CD4-positive, alpha-beta T cell treated with Interleukin-6 at 100 ng/mL for 8 hours (primary cell): ENCODE measurements at places on chromosomes 13 and 19.

DNA sequence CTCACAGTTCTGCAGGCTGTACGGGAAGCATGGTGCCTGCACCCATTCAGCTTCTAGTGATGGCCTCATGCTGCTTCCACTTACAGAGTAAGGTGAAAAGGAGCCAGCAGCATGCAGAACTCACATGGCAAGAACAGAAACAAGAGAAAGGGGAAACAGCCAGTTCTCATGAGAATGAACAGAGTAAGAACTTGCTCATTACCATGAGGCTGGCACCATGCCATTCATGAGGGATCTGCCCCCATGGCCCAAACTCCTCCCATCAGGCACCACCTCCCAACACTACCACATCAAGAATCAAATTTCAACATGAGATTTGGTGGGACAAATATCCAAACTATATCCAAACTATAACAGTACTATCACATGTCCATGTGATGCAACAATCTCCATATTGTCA, 72.1 kb downstream of the KATNAL1 start:
- no peak for DNase-seq

DNA sequence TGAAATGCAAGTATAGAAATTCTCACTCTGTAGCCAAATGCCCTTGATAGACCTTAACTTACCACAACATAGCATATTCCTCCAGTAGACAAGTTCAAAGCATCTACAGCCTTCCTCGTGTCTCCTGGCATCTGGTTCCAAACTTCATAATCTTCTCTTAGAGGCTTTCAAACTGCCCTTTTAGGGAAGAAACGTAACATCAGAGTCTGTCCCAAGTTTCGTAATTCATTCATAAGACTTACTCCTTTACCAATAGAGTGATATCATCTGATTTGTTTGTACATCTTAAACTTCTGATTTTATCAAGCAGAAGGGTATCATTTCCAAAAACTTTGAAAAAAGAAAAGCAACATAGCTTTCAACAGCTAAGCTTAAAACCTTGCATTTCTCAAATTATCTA, 137.4 kb downstream of the SPRY2 start:
- DNase-seq, result no peak

DNA sequence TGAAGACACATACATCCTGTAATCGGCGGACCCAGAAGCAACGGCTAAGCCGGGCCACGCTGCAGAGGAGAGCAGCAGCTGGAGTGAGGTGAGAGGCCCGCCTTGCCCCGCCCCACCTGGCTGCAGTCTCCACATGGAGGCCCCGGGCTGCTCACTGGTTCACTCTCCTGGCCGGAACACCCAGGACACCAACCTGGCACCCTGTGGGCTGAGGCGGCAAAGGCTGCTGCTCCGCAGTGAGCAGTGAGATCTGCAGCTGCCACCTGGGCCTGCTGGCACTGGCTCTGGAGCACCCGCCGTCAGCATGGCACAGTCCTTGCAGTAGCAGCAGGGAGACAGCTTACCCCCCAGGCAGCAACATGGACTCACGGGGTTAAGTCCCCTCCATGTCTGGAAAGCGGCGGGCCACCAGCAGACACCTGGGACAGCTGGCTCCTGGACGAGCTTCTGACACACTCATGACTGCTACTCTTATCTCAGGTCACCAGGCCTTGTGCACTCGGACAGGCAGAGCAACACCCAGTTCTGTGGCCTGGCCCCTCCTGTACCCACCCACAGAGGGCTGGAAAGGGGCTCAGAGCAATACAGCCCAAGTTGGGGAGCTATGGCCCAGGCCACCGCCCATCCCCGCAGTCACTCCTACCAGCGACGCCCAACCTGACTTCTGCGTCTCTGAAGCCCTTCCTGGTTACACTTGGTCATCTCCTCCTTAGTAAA, 13.2 kb upstream of the KPTN start:
- no peak for DNase-seq

DNA sequence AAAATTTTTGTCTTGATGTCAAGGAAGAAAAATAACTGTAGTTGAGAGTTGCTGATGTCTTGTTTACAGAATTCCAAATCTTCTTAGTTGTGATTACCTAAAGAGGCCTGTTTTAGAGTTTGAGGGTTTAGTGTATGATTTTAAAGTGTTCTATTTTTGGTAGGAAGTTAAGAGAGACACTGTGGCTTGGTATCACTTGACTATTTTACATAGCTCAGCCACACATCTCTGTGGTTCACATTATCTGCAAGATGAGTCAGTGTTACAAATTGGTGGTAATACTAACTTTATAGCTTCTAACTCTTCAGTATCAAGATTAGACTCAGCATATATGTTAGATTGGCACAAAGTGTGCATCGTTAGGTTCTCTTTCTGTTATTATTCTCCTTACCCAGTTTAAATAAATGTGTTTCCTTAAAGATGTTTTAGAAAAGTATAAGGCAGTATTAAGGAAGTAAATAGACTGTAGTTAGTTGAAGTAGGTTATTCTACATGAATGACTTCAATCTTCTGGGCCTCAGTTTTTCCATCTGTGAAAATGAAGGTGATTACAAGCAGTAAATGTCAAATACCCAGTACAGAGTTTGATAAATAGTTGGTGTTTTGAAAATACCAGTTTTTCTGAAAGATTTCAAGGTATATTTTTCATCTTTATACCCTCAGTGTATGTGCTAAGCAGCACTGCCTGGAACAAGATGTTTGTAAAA, 33.4 kb downstream of the COG6 start:
- DNase-seq, result no peak

- no peak for DNase-seq
Observed at GRCh38 chr13:66842766-66843165, 387.4 kb downstream of the PCDH9 start.

- DNase-seq, result no peak
Observed at GRCh38 chr13:114043421-114044053, 69.7 kb upstream of the C13orf46 start.

GRCh38 chr13:79898996-79899395, 418.0 kb downstream of the NDFIP2 start:
- DNase-seq, result no peak

- DNase-seq, result peak; percentile 66
Observed at GRCh38 chr19:43594710-43595604, 977 bp downstream of the IRGQ start.

GRCh38 chr13:48961379-48961778, 14.3 kb upstream of the FNDC3A start:
- no peak for DNase-seq

GRCh38 chr19:38663156-38663651, 15.8 kb downstream of the ACTN4 start:
- DNase-seq, result no peak

GRCh38 chr19:36417752-36418286, 625 bp downstream of the ZFP82 start:
- DNase-seq, result no peak

GRCh38 chr13:98385606-98386005, 191.3 kb downstream of the STK24 start:
- no peak for DNase-seq

DNA sequence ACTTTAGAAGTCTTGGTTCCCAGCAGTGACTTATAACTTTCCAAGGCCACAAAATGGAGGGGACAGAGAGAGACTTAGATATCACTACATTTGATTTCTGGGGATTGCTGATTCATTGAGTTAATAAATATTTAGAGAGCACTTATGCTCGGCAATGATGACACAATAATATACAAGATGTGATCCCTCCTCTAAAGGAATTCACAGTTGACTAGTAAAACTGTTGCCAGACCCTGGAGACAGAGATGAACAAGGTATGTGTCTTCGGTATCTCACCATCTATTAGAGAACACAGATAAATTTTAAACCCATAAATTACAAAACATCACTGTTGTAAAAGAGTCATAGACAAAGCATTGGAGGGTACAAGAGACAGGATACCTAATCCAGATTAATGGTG, 437.5 kb downstream of the FOXO1 start:
- no peak for DNase-seq

- no peak for DNase-seq
Observed at GRCh38 chr19:5001615-5002014, 32.7 kb downstream of the KDM4B start.

GRCh38 chr19:55638864-55639359, 1.9 kb upstream of the ZNF580 start:
- DNase-seq, result peak; percentile 42

- DNase-seq, result no peak
Observed at GRCh38 chr13:105928901-105929300, 606.6 kb downstream of the EFNB2 start.

- no peak for DNase-seq
Observed at GRCh38 chr13:37576601-37577000, 22.0 kb downstream of the POSTN start.

- no peak for DNase-seq
Observed at GRCh38 chr13:50850445-50850844, 7.0 kb upstream of the DLEU7 start.

- DNase-seq, result no peak
Observed at GRCh38 chr19:16521715-16522289, 20.4 kb downstream of the CHERP start.

DNA sequence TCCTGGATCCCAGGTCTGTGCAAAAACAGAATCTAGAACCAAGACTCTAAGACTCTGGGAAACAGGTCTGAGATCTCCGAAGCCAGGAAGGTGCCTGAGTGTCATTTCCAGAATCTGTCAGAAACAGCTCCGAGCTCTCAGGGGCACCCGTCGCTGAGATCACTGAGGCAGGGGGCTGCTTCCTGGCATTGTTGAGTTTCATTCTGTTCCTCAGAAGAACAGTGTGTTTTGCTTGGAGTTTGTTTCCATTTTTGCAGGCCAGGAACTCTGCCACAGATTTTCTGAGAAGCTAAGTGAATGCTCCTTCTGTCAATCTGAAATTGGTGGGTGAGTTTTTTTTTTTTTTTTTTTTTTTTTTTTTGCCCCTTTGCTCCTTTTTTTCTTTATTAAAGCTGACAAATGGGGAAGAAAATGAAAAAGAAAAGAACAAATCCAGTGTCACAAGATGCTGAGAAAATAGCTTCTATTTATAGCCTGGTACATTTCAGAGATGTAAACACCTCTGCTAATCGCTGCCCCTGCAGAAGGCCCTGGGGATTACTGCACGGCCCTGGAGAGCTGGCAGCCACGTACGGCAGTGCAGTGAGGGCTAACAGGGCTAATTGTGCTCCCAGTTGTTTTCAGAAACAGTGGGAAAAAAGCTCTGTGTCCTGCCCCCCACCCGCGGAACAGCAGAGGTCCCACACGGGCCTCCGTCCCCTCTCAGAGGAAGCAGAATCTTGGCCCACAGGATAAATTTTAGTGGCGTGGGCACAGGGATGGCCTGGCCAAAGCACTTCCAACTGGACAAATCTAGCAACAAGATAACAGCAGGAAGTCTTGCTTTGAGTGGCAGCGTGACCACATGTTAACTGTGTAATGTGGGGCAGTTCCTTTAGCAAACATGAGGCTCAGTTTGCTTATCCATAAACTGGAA, 237.6 kb upstream of the IRS2 start:
- no peak for DNase-seq

DNA sequence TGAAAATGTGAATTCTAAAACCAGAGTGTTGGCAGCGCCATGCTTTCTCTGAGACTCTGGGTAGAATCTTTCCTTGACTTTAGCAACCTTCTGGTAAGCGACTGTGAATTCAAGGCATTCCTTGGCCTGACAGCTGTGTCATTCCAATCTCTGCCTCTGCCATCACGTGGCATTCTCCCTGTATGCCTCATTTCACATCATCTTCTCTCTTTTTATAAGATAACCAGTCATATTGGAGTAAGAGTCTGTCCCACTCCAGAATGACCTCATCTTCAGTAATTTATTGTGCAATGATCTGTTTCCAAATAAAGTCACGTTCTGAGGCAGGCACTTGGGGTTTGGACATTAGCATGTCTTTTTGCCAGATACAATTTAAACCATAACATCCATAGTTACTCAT, 103.4 kb upstream of the POSTN start:
- no peak for DNase-seq

GRCh38 chr13:45385907-45386553, 32.1 kb downstream of the SLC25A30 start:
- no peak for DNase-seq

DNA sequence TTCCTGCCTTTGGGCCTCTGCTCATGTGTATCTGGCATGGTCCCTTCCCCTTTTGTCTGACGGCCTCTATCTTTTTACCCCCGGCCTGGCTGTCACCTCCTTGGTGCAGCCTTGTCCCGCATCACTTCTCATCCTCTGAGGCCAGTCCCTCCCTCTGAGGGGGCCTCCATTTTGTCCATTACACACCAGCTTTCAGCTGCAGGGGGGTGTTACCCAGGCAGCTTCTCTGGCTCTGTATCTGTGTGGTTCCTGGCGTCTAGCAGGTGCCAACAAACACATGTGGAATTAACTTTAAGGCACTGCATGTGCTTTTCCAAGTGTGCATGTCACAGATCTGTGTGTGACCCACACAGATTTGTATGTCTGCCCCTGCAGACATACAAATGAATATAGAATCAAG, 52.4 kb downstream of the LYL1 start:
- no peak for DNase-seq

DNA sequence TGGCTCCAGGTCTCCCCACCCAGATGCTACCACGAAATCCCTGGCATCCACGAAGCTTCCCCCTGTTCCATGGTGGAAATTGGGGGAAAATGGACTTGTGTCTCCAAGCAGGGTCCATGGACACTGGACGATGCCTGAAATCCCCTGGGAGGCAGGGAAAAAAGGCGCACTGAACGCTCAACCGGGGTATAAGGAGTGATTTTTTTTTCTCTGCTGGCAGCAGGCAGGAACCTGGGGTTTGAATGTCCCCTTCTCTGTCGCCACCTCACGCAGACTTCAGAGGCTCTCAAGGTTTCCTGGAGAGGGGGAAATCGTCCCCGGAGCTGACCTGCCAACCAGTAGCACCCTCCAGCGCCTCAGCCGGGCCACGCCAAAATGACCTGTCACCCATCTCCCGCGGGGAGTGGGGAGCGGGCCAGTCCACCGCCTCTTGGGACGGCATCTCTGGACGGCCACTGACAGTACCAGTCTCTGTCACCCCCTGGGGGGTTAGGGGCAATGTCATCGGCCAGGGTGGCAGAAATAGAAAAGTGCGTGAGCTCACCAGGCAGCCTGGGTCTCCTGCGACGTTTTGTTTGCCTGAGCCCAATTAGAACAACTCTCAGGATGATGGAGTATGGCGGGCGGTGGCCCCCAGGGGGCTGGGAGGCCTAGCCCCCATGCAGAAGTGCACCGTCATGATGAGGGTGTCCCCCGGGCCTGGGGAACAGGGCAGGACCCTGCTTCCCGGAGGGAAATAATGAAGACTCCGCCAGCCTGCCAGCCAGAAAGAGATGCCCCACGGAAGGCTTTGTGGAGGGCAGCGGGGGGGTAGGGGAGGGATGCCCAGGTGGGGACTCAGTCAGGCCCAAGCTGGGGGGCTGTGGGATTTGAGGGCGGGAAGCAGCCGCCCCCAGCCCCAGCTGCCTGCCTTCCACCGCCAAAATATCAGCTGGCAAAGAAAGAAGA, 2.6 kb downstream of the PTPRS start:
- DNase-seq, result no peak

- no peak for DNase-seq
Observed at GRCh38 chr19:33815380-33816340, 19.0 kb downstream of the KCTD15 start.

DNA sequence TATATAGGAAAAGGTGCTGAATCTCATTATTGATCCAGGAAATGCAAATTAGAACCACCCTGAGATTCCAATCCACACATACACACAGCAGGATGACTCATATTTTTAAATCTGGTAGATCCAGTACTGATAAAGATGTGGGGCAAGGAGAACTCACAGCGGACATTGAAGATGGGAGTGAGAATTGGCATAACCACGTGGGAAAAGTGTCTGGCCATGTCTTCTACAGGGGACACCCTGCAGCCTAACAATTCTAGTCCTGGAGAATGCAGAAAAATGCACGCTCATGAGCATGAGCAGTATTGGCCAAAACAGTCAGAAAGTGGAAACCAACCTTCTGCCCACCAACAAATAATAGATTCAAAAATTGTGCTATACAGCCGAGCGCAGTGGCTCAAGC, 13.5 kb upstream of the BCL3 start:
- DNase-seq, result no peak

GRCh38 chr13:79290595-79291244, 115.3 kb downstream of the RBM26 start:
- no peak for DNase-seq
